ENCODE measurements at places on chromosomes 1 and 21. TPM values are rescaled to one million over a fixed set of nuclear protein-coding genes. Genes with fewer than 3 reads are reported as not detected.

The C1orf74 gene
- 2.2 TPM for total RNA-seq

The MRAP gene
- not detected for total RNA-seq

The ASAP3 gene
- total RNA-seq, result 25.6 TPM

The KIAA0040 gene
- under 0.01 TPM for total RNA-seq

The SUSD4 gene
- total RNA-seq, result 1.2 TPM

The DIO1 gene
- not detected for total RNA-seq

The MPZ gene
- total RNA-seq, result 1.3 TPM

The AJAP1 gene
- total RNA-seq, result 0.15 TPM

The CBS gene
- total RNA-seq, result 54.0 TPM

The FALEC gene
- not detected for total RNA-seq

The CYP4B1 gene
- not detected for total RNA-seq

The PBXIP1 gene
- total RNA-seq, result 42.1 TPM

Data from bronchus fibroblast of lung (primary cell).